ENCODE measurements at places on chromosomes 2 and 18.

DNA sequence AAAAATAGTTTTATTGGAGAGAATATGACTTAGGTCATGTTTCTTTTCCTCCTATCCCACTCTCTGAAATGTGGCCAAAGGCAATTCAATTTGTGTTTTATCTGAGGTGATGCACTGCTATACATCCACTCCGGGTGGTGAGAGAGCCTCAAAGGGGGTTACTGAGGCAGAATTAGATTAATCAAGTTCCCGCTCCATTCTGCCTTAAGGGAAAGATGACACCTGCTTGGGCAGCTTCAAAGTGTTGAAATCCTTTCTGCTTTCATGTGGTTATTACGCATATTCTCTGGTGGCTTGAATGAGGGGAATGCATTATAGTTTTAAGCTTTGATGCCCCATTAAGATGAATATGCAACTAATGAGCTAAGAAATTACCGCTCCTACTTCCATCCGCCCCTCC is 213.0 kb upstream of the TMEFF2 start:
- no peak for DNase-seq

GRCh38 chr18:75173738-75174137 is 35.2 kb downstream of the PTGR3 start:
- no peak for DNase-seq

- DNase-seq = no peak
These were observed 187.1 kb downstream of the GULP1 start for GRCh38 chr2:188478724-188479123.

DNA sequence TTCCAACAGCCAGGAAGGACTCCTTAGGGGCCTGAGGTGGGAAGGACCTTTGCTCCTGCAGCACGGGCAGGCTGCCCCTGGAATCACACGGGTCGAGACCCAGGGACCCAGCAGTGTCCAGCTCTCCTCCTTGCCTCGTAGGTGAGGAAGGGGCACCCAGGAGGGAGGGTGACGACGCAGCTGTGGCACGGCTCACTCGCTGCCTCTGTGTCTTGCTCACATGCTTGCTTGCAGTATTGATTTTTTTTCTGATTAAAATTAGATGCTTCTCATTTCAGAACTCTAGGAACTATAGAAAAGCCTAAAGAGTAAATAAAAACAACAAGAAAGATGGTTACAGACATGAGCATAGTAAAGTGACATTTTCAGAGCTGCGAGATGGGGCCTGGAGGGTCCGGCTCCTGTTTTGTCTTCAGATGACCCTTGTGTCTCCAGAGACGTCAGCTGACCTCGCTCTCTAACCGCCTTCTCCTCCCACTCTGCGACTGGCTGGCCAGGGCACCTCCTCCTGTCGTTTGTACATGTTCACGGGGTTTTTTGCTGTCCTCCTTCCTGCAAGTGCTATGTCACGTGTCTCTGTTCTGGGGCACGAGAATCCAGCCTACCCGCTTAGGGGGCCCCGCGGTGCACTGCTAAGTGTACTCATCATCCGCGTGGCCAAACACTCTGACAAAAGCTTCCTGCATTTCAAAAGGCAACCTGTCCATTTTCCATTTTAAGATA is 65.7 kb upstream of the ZNF236 start:
- no peak for DNase-seq

- no peak for DNase-seq
These were observed at the start of gene TDRD15 for GRCh38 chr2:21123473-21124393. TDRD15 (plus strand) TSS chr2:21123968; CDS start chr2:21137468, 13,500 bp downstream.

DNA sequence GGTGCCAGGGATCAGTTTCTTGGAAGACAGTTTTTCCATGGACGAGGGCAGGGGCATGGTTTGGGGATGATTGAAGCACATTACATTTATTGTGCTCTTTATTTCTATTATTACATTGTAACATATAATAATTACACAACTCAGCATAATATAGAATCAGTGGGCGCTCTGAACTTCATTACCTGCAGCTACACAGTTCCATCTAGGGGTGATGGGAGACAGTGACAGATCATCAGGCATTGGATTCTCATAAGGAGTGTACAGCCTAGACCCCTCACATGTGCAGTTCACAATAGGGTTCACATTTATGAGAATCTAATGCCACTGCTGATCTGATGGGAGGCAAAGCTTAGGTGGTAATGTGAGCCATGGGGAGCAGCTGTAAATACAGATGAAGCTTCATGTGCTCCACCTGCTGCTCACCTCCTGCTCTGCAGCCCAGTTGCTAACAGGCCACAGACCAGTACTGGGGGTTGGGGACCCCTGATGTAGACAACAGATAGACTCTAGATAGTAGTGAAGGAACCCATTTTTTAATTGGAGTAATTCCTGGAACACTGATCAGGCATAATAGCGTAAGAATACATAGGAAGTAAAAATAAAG is 41.5 kb upstream of the MC4R start:
- DNase-seq = no peak

DNA sequence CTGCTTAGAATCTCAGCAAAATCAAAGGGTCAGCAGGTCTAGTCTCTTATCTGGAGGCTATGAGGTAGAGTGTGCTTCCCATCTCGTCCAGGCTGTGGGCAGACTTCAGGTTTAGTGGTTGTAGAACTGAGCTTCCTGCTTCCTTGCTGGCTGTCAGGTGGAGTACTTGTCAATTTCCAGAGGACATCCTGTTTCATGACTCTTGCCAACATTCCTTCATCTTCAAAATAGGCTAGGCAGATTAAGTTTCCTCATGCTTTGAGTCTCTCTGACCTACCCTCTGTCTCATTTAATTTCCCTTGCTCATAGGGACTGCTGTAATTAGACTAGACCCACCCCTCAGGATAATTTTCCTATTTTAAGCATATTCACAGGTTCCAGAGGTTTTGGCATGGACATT is 562.6 kb downstream of the SPAG16 start:
- DNase-seq = no peak
